ENCODE measurements at places on chromosomes 2 and 18.

GRCh38 chr18:75063615-75064512 is 145.1 kb downstream of the PTGR3 start:
- DNase-seq: no peak

DNA sequence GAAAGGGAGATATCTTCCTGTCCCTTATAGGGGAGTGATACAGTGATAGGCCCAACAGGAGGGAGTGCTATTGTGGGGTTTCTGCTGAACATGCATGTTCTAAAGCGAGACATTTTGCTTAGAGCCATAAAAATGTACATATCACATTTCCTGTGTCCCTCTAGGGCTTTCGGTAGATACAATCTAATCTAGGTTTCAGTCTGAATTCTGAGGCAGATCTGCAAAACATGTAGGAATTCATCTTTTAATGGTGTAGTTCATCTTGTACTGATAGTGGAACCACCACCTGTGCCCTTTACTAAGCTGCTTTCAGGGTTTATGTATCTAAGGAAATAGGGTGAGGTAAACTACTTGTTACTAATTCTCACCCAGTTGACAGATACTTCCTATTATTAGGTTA is 73.8 kb downstream of the SPTBN1 start:
- DNase-seq: no peak

- no peak for DNase-seq
Observed at GRCh38 chr18:54883816-54884604, 55.7 kb downstream of the RAB27B start.

DNA sequence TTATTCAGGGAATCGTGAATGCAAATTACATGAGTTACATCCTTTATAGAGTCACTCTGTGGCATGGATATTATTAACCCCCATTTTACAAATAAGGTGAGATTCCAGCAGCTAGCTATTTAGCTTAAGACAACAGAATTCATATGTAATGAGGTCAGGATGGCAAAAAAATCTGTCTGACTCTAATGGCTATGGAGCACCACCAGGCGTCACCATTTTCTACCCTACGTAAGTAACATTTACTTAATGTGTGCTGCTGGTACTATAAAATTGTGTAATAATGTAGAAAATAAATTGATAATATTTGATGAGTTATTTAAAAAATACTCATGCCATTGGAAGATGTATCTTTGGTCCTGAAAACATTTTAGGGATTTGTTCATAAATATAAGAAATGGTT is 2040.1 kb upstream of the LRRTM1 start:
- no peak for DNase-seq
